SJCRH30 (cell line): ENCODE measurements at places on chromosomes 6 and 20. TPM values are rescaled to one million over a fixed set of nuclear protein-coding genes. Genes with fewer than 3 reads are reported as not detected.

GRCh38 chr20:63095718-63096654, 89.2 kb upstream of the BHLHE23 start:
- DNase-seq, result no peak
- no peak overlapping the region for H3K4me3 ChIP-seq
- no peaks in the 10 kb centered on the region for H3K4me1 ChIP-seq
- peaks cover 73% of the 10 kb centered on the region for H3K27me3 ChIP-seq
- H3K36me3 ChIP-seq, result no peaks in the 10 kb centered on the region

GRCh38 chr6:110746680-110747079, 68.6 kb downstream of the CDK19 start:
- no peak overlapping the region for H3K27ac ChIP-seq
- H3K36me3 ChIP-seq, result 0 out of 2 replicates have a peak, but pooled peaks cover 2% of the 10 kb centered on the region
- no peak for DNase-seq
- H3K4me1 ChIP-seq, result no peaks in the 10 kb centered on the region

GRCh38 chr6:665403-666267, 8.7 kb upstream of the HUS1B start:
- no peaks in the 10 kb centered on the region for H3K4me1 ChIP-seq
- H3K36me3 ChIP-seq, result no peaks in the 10 kb centered on the region
- no peaks in the 10 kb centered on the region for H3K27me3 ChIP-seq
- no peak overlapping the region for H3K4me3 ChIP-seq
- no peak for DNase-seq

DNA sequence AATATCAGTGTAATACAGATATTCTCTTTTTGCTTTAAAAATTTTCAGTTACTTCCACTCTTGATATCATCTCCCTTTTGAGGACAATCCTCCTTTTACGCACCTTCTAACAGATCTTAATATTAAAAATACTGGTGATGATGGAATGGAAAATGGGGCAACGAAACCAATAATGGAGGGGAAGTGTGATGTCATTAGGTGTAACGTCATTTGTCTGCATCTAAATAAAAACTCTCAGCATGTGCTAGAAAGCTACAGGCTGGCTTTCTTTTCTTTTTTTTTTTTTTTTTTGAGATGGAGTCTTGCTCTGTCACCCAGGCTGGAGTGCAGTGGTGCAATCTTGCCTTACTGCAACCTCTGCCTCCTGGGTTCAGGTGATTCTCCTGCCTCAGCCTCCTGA, 66.5 kb downstream of the IYD start:
- no peaks in the 10 kb centered on the region for H3K27me3 ChIP-seq
- H3K4me1 ChIP-seq, result no peaks in the 10 kb centered on the region
- DNase-seq, result no peak
- H3K36me3 ChIP-seq, result no peaks in the 10 kb centered on the region
- no peak overlapping the region for H3K4me3 ChIP-seq
- H3K27ac ChIP-seq, result no peak overlapping the region

DNA sequence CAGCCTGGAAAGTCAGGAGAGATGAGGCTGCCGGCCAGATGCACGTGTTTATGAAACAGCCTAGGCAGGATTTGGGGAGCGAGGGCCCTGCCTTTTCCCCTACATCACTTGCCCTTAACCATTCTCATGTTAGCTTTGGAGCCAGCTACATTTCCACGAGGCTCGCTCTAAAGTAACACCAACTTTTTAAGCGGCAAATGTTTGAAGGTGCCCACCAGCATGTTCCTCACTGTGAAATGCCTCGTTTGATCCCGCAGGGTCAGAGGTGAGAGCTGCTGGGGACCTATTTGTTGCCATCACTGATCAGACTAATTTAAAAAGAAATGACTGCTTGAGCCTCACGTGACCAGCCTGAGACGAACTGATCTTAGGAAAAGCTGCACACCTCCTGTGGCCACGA, 51.6 kb upstream of the DACT2 start:
- H3K4me3 ChIP-seq, result no peak overlapping the region
- H3K4me1 ChIP-seq, result no peaks in the 10 kb centered on the region
- DNase-seq, result no peak
- H3K36me3 ChIP-seq, result no peaks in the 10 kb centered on the region

DNA sequence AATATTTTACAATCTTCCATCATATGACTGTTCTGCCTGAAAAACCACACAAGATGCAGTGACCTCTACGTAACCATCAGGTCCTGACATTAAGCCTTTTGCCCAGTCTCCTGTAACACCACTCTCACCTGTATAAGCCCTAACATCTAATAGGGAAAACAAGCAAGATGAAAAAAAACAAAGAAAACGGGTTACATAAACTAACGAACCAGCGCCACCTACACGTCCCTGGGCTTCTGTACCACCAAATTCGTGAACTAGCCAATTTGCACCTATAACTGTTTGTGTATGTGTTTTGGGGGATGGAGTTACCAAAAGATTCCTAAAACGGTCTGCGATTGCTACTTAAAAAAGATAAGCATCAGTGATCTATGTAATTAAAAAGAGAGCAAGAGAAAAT, 70.2 kb downstream of the BLOC1S5 start:
- H3K4me1 ChIP-seq, result no peaks in the 10 kb centered on the region
- no peaks in the 10 kb centered on the region for H3K27me3 ChIP-seq
- no peak overlapping the region for H3K27ac ChIP-seq
- no peaks in the 10 kb centered on the region for H3K36me3 ChIP-seq

GRCh38 chr6:42243046-42243445, 25.4 kb upstream of the MRPS10 start:
- H3K36me3 ChIP-seq, result no peaks in the 10 kb centered on the region
- DNase-seq, result no peak
- no peaks in the 10 kb centered on the region for H3K27me3 ChIP-seq

DNA sequence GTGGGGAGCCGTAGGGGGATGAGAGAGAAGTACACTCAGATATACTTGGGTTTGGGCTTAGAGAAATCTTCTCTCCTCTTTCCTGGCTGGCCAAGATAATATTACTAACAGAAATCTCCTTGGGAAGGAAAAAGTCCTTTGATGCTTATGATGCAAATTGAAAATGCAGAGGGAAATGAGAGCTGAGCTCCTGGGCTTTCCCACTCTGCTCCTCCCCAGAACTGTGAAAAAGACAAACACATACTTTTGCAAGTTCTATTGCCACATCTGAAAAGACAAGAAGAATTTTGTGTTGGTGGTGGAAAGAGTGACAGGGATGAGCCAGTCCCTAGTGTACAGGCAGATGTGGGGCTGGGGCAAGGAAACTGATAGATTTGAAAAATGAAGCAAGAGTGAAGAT, 185.9 kb downstream of the ANKRD60 start:
- no peak for DNase-seq
- peak overlapping the region; percentile 70 for H3K27ac ChIP-seq
- H3K27me3 ChIP-seq, result no peaks in the 10 kb centered on the region
- H3K4me1 ChIP-seq, result peaks cover 34% of the 10 kb centered on the region
- no peaks in the 10 kb centered on the region for H3K36me3 ChIP-seq
- H3K4me3 ChIP-seq, result no peak overlapping the region

DNA sequence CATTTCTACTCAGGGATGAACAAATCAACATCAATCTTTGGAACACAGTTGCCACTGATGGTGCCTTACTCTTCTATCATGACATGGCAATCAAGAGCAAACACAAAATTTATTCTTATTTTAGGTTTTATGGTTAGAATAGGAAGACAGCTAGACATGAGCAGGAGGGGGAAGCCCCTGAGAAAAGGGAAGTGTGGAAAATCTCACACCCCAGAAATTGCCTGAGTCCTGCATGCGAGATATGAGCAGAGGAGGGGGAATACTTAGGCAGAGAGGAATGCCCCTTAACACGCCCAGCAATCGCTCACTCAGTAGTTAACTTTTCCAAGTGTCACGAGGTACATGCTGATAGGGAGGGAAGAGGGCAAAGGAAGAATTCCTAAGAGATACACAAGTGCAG, 79.3 kb downstream of the PLG start:
- H3K36me3 ChIP-seq, result no peaks in the 10 kb centered on the region
- H3K27ac ChIP-seq, result no peak overlapping the region
- no peak overlapping the region for H3K4me3 ChIP-seq
- no peak for DNase-seq

GRCh38 chr6:158633127-158633526, 11.4 kb downstream of the DYNLT1 start:
- no peaks in the 10 kb centered on the region for H3K27me3 ChIP-seq
- DNase-seq, result no peak
- peaks cover 41% of the 10 kb centered on the region for H3K36me3 ChIP-seq
- H3K4me3 ChIP-seq, result no peak overlapping the region
- H3K27ac ChIP-seq, result no peak overlapping the region

- H3K4me3 ChIP-seq, result peak overlapping the region; percentile 60
- no peaks in the 10 kb centered on the region; the same call in 1 of the 2 replicates for H3K4me1 ChIP-seq
- no peak overlapping the region; the same call in 1 of the 2 replicates for H3K27ac ChIP-seq
Measured at GRCh38 chr6:166005944-166006899, 161.4 kb downstream of the TBXT start.

- peak overlapping the region; percentile 20 for H3K4me3 ChIP-seq
- H3K27ac ChIP-seq, result peak overlapping the region; percentile 85
- no peak for DNase-seq
Measured at GRCh38 chr6:22024973-22025467, 271.8 kb downstream of the PRL start.

DNA sequence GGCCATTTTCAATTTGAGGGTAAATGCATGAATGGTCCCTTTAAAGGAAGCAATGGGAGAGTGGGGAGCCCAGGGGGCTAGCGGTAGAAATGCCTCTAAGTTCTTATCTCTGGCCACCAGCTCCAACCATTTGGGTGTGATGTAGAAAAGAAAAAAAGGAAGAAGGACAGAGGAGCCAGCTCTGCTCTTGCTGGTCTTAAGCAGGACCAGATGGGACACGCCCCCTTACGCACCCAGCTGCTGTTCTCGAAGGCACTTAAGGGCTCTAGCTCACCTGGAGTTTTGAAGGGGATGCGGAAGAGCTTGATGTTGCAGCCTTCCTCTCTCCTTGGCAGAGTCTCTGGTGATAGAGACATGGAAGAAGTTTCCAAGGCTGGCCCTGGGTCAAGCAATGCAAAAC, 59.5 kb upstream of the RNF144B start:
- DNase-seq, result no peak
- H3K27me3 ChIP-seq, result no peaks in the 10 kb centered on the region
- no peak overlapping the region for H3K27ac ChIP-seq

DNA sequence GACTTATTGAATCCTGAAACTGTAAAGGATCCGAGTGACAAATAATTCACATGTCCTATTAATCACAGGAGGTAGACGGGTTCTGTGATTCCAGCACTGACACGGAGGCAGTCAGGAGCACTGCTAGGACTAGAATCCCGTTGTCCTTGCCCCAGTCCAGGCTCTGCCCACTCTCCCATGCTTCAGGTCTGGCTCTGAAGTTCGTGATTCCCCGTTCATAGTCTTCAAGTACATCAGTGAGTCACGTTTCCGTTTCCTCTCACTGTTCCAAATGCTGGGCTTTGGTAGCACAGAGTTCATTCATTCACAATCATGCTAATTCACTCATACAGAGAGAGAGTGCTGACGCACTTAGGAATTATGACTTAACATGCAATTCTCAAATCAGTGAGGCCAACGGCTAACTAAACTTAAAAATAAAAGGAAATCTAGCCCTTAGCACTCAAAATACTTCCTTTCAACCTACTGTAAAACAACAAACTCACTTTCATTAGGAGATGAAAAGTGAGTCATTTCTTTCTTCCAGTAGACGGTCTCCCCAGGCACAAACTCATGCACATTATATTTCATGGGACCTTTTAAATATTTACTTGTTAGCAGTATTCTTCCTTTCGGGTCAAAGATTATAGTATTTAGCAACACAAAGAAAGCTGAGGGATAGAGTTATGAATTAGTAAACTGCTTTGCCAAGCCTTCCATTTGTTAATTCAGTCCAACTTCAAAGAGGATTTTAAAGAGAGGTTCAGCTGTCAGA, 94.0 kb upstream of the NHSL1 start:
- no peak overlapping the region for H3K4me3 ChIP-seq
- DNase-seq, result no peak
- no peaks in the 10 kb centered on the region for H3K36me3 ChIP-seq
- H3K4me1 ChIP-seq, result no peaks in the 10 kb centered on the region
- no peaks in the 10 kb centered on the region for H3K27me3 ChIP-seq

DNA sequence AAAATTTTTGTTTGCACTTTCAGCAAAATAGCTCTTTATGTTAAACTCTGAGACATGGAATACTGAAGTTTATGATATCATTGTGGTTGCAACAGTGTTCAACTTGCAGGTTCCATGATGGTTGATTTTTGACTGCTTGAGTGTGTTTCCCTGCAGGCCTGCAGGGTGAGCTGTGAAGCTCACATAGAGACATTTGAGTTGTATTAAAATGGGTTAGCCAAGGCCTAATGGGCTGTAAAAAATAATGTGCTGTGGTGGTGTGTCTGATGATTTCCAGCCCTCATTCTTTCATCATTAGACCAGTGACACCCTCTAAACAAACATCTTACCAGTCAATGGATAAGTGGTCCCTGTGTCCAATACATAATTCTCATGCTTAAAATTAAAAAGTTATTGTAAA, 321.4 kb downstream of the FARS2 start:
- no peaks in the 10 kb centered on the region for H3K27me3 ChIP-seq
- H3K36me3 ChIP-seq, result no peaks in the 10 kb centered on the region
- DNase-seq, result no peak
- no peaks in the 10 kb centered on the region for H3K4me1 ChIP-seq
- no peak overlapping the region for H3K27ac ChIP-seq

The CASS4 gene
- total RNA-seq, result 4.9 and 5.1 TPM in 2 replicates

The PLA2G7 gene
- total RNA-seq, result not detected in 2 replicates

The FOXQ1 gene
- total RNA-seq, result not detected in 2 replicates

The ELOVL5 gene
- total RNA-seq, result 68.1 and 71.7 TPM in 2 replicates

The SLC22A2 gene
- total RNA-seq, result 0.02 TPM in 1 of 2 replicates, not detected in the other
